ENCODE measurements at places on chromosomes 7 and 10.

GRCh38 chr7:140631021-140631420 lies 9.6 kb downstream of the DENND2A start:
- no peak for DNase-seq

DNA sequence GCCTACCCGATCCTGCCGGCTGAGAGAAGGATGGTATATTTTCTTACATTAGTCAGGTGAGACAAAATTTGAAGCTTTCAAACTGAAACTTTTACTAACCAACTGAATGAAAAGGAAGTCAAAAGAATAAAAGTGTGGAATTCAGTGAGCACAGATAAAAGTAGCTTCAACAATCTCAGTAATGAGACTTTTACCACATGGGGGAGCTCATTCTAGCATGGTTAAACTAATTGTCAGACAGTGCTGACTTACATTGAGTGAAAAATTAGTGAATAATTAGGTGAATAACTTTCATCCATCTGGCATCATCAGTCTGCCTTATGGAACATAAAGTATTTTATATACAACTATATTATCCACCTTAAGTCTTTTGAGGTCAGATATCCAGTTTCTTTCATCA lies 8.4 kb downstream of the FAM237B start:
- no peak for DNase-seq

DNA sequence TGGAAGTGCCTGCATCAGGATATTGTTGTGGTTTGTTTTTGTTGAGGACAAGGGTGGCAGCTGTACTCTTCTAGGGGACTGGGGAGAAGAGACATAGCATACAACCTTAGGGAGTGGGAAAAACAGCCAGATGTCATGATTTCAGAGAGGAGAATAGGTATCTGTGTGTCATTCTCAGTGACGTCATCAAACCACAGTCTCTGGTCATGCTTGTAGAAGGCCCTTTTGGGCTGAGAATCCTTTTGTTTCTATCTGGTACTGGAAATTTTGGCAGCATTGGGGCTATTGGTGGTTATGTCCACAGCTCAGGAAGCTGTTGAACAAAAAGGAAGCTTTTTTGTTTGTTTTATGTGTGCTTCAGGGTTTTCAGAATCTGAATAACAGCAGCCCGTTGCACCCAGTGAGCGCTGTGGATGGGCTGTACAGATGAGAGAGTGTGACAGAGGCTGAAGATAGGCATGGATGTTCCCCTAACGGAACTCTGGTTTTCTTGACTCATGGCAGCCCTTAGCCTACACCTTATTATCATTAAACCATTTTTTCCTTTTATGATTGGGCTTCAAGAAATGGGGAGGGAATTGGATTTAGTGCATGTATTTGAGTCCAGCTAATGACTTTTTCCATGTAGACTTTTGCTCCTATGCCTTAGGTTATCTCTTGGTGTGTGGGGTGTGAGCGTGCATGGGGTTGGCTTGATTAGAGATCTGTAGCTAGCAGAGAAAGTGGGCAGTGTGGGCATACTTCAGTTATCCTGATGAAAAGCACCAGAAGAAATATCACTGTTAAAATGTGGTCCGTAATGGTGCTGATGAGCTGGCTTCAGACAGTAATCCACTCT lies 65.7 kb downstream of the SND1 start:
- DNase-seq = no peak

- no peak for DNase-seq
These were observed 77.9 kb downstream of the SNX10 start for GRCh38 chr7:26369593-26369992.

GRCh38 chr7:128767475-128768110 lies 8.0 kb downstream of the OPN1SW start:
- DNase-seq = no peak

GRCh38 chr10:113788604-113789083 lies 37.2 kb downstream of the PLEKHS1 start:
- DNase-seq = no peak

- DNase-seq = no peak
These were observed 283.9 kb downstream of the SDHAF3 start for GRCh38 chr7:97401398-97401797.

GRCh38 chr7:78968951-78969350 lies 484.5 kb downstream of the MAGI2 start:
- no peak for DNase-seq

- DNase-seq = no peak
These were observed 46.6 kb downstream of the CCSER2 start for GRCh38 chr10:84375011-84375410.

- no peak for DNase-seq
These were observed 179.5 kb upstream of the HGF start for GRCh38 chr7:81949306-81949705.

DNA sequence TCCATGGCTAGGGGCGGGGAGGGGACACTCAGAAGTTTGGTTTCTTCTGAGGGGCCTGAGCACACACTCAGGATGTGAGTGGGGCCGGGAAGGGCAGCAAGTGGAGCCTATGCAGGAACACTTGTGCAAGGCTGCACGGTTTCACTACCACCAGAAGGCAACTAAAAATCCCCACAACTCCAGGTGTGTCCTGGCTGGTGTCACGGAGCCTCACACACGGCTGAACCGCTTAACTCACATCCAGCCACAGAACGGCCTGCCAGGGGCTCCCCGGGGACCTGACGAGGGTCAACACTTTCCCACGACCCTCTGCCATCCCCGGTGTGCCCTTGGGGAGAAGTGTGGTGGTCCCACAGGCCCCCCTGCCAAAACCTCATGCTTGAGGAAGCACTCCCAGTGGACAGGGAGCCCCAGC lies 173.9 kb downstream of the ELFN1 start:
- no peak for DNase-seq

- no peak for DNase-seq
These were observed 35.5 kb downstream of the ENTPD1 start for GRCh38 chr10:95791425-95791979.

GRCh38 chr7:45663965-45664633 lies 89.9 kb downstream of the ADCY1 start:
- DNase-seq = no peak

GRCh38 chr10:77756319-77757232 lies 119.0 kb upstream of the KCNMA1 start:
- DNase-seq = no peak

DNA sequence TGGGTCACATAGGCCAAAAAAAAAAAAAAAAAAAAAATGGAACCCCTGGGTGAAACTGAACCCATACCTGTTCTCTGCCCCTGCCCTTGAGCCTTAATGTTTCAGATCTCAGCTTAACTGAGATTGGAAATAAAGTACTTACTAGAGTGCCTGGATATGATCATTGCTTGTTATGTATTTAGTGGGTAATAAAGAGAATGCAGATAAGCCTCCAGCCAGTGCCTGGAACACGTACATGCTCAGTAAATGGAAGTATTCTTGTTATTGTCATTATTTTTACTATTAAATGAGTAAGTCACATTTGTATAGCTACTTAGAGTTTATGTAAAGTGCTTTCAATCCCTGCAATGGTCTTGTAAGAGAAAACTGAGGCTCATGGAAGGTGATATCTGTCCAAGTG lies 14.7 kb downstream of the SLC16A12 start:
- no peak for DNase-seq

DNA sequence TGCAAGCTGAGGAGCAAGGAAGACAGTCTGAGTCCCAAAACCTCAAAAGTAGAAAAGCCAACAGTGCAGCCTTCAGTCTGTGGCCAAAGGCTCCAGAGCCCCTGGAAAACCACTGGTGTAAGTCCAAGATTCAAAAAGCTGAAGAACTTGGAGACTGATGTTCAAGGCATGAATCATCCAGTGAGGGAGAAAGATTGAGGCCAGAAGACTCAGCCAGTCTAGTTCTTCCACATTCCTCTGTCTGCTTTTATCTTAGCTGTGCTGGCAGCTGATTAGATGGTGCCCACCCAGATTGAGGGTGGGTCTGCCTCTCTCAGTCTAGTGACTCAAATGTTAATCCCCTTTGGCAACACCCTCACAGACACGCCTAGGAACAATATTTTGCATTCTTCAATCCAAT lies 20.1 kb upstream of the MDFIC start:
- no peak for DNase-seq

DNA sequence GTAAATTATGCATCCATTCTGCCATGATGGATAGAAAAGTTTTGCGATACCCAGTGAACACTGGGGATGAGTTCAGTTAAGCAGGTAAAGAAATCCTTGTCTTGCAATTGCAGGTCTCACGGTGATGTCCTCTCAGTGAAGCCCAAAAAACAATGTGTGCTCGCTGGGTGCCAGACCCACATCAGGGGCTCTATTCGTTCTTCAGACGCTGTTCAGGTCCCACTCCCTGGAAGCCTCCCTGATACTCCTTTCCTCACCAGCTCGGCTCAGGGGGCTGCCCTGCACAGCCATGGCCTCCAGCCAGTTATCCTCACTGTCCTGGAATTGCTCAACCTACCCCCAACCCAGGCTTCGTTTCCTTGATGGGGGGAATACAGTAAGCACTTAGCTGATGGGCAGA lies 323.5 kb downstream of the ADARB2 start:
- no peak for DNase-seq

- DNase-seq = peak; percentile 83
These were observed 21.6 kb upstream of the LIMK1 start for GRCh38 chr7:74061840-74062539.

Data from stimulated activated effector memory CD8-positive, alpha-beta T cell treated with anti-CD3 and anti-CD28 coated beads, Interleukin-12 subunit alpha, Interleukin-12 subunit beta, amount 100 ng/mL, for 72 hours (primary cell).